Activated CD4-positive, alpha-beta T cell treated with anti-CD3 and anti-CD28 coated beads, Interleukin-2, amount 10 ng/mL, durations not matched to agents 7 days and 5 days (primary cell): ENCODE measurements at places on chromosomes 12 and 14. TPM values are rescaled to one million over a fixed set of nuclear protein-coding genes. Genes with fewer than 3 reads are reported as not detected.

- DNase-seq = no peak
Observed at GRCh38 chr14:22614240-22614799, 16.2 kb downstream of the ABHD4 start.

DNA sequence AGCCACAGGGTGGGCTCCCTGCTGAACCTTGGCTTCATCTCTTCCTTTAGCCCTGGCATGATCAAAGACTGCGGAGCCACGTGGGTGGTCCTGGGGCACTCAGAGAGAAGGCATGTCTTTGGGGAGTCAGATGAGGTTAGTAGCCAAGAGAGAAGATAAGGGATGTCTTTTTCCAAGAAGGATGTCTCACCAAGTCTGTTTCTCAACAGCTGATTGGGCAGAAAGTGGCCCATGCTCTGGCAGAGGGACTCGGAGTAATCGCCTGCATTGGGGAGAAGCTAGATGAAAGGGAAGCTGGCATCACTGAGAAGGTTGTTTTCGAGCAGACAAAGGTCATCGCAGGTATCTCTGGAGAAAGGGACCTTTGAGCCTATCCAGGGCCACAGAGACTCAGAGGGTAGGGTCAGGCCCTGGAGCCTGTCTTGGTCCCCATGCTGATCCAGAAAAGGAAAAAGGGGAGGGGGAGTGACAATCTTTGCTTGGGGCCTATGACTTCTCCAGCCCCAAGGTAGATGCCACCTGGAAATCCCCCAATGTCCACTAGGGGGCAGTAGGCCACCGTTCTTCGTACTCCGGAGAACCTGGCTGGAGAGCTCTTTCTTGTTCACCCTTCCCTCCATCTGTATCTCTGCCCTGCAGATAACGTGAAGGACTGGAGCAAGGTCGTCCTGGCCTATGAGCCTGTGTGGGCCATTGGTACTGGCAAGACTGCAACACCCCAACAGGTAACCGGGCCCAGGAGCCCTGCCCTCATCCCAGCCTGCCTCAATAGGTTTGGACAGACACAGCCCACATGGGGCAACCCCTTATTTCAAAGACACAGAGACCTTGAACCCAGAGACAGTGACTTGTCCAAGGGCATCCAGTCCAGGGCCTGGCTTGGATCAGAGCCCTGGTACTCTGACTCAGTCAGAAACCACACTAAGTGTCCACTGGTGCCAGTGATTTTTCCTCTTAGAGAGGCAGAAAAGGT lies 2.0 kb downstream of the TPI1 start:
- peak; percentile 89 for DNase-seq

P2RX2 gene
- total RNA-seq = not detected

KRT82 gene
- total RNA-seq = not detected
